Stimulated activated CD4-positive, alpha-beta T cell treated with anti-CD3 and anti-CD28 coated beads, Interleukin-4, amount 100 ng/mL, for 24 hours (primary cell): ENCODE measurements at places on chromosomes 2 and 18.

DNA sequence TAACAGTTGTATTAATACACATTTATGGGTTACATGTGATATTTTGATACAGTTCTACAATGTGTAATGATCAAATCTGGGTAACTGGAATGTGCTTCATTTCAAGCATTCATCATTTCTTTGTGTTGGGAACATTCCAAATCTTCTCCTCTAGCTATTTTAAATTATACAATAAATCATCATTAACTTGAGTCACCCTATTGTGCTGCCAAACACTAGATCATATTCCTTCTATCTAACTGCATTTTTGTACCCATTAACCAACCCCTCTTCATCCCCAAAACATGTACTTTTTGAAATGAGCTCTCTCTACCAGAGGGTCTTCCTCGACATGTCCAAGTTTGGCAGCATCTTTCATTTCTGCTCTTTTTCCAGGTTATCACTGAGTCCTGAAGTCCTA is 81.1 kb upstream of the TTC39C start:
- DNase-seq = no peak

DNA sequence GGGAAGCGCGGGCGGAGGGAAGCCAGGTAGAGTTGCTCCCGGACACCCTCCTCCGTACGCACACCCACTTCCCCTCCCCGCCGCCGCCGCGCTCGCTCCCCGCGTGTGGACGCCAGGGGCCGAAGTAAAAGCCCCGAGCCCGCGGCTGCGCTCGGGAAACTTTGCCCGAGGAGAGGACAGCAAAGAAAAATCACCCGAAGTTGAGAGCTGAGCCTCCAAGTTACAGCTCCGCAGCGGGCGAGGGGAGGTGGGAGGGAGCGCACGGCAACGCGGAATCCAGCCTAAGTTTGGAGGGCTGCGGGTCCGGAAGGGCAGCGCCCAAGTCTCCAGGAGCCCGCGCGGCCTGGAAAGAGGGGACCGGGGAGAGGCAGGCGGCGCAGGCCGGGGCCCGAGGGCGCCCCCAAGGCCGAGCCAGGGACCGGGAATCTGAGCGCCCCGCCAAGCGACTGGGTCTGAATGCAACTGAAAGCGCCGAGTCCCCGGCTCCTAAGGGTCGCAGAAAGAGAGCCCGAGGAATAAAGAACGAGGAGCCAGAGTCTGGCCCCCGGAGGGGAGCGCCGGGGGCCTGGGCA is 706 bp upstream of the BCL11A start:
- no peak for DNase-seq

DNA sequence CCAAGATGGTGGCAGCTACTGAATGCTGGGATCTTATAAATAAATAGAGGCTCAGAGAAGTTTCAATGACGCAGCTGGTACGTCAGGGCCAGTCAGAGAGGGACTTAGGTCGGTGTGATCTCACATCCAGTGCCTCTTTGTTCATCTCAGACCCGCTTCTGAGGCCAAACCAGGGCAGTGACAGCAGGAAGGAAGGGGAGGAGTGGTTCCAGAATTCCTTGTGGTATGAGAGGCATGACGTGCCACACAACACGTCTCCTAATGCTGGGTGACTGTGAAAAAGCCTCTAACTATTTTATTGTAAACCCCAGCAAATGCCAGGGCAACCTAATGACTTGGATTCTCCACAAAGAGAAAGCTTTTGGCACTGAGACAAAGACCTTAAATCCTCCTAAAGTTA is 423.3 kb downstream of the LPIN1 start:
- peak; percentile 18 for DNase-seq

GRCh38 chr18:35526495-35527059 is 28.8 kb upstream of the INO80C start:
- no peak for DNase-seq

DNA sequence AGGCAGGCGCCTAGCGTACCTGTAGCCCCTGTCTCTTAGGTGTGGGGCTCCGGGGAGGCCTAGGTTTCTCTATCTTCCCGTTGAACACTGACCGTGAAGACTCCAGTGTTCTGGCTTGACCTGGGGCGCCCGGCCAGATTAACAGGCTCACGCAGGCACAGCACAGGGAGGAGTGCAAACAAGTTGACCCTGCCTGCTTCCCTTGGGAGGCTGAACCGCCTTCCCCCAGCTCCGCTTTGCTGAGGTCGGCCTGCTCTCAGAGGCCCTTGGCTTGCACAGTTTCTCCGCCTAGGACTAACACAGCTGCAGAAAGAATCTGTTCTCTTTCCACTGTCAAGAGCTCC is 567 bp downstream of the PCYOX1 start:
- DNase-seq = no peak

- no peak for DNase-seq
Measured at GRCh38 chr2:96546321-96546720, 9.8 kb downstream of the ARID5A start.

DNA sequence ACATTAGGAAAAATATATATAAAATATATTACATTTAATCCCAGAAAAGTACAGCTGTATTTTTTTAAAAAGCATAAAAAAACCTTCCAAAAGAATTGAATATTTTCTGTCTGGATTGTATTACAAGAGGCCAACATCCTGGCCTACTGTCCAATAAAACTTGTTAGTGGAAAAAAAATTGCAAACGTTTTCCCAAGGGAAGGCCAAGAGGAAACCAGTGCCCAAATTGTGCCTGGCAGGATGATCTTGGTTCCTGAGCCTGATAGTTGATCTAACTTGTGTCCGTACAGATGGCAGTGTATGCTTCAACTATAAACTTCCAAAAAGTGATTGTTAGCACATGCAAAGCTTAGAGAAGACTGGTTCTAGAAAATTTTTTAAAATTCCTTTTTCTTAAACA is 90.6 kb upstream of the LPIN2 start:
- no peak for DNase-seq

GRCh38 chr2:166803373-166804000 is 84.8 kb upstream of the XIRP2 start:
- no peak for DNase-seq

- DNase-seq = no peak
Measured at GRCh38 chr18:41860987-41861386, 94.0 kb upstream of the PIK3C3 start.

GRCh38 chr2:100580367-100581276 is 17.8 kb downstream of the PDCL3 start:
- peak; percentile 45 for DNase-seq

- DNase-seq = no peak
Measured at GRCh38 chr2:207683438-207683837, 28.0 kb upstream of the CCNYL1 start.

DNA sequence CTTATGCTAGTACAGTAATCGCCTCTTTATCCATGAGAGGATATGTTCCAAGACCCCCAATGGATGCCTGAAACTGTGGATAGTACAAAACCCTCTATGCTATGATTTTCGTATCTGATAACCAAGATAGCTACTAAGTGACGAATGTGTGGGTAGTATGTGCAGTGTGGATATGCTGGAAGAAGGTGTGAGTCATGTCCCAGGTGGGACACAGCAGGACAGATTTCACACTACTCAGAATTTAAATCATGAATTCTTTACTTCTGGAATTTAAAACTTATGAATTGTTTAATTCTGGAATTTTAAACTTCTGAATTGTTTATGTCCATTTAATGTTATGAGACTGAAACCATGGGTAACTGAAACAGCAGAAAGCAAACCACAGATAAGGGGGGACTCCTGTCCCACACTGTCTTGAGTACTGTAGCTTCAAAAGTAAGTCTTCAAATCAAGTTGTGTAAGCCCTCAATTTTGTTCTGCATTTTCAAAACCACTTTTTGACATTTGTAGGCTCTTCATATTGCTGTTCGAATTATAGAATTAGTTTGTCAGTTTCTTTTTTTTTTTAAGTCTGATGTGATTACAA is 116.0 kb downstream of the LTBP1 start:
- no peak for DNase-seq

GRCh38 chr2:72293620-72294019 is 146.0 kb upstream of the CYP26B1 start:
- DNase-seq = no peak

- no peak for DNase-seq
Measured at GRCh38 chr2:186841940-186842339, 7.0 kb downstream of the ZSWIM2 start.
